Activated effector memory CD4-positive, alpha-beta T cell treated with anti-CD3 and anti-CD28 coated beads, Interleukin-2, amount 50 U/mL, for 16 hours (primary cell): ENCODE measurements at places on chromosomes 7 and 10.

DNA sequence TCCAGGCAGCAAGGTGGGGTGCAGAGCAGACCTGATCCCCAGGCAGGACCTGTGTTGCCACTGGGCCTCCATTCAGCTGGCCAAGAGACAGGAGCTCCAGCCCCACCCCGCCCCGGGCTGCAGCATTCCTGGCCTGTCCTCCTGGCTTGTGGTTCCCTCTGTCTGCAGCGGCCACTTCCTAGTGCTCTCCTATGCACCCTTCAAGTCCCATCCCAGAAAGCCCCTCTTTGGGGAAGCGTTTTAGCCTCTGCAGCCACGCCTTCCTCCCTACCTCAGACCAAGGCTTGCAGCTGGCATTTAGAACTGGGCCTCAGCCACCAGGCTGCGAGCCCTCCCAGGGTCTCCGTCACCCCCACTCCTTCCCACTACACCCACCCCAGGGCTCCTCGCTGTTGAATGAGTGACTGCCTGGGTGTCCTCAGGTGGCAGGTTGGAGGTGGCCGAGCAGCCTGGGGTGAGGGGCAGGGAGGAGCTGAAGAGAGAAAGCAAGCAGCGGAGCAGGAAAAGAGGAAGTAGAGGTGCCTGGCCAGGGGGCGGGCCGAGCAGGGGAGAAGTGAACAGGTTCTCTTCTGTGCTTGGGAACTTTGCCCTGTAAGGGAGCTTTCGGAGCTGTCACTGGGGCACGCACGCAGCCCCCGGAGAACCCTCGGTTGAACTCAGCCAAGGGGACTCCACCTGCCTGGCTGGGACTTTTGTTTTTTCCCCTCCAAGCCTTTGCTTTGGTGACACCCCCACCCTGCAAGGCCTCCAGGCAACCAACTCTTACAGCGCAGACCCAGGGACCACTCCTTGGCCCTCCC lies 109.1 kb upstream of the TNRC18 start:
- DNase-seq = peak; percentile 85

- no peak for DNase-seq
These were observed 290.9 kb downstream of the DNAJB9 start for GRCh38 chr7:108860615-108861014.

DNA sequence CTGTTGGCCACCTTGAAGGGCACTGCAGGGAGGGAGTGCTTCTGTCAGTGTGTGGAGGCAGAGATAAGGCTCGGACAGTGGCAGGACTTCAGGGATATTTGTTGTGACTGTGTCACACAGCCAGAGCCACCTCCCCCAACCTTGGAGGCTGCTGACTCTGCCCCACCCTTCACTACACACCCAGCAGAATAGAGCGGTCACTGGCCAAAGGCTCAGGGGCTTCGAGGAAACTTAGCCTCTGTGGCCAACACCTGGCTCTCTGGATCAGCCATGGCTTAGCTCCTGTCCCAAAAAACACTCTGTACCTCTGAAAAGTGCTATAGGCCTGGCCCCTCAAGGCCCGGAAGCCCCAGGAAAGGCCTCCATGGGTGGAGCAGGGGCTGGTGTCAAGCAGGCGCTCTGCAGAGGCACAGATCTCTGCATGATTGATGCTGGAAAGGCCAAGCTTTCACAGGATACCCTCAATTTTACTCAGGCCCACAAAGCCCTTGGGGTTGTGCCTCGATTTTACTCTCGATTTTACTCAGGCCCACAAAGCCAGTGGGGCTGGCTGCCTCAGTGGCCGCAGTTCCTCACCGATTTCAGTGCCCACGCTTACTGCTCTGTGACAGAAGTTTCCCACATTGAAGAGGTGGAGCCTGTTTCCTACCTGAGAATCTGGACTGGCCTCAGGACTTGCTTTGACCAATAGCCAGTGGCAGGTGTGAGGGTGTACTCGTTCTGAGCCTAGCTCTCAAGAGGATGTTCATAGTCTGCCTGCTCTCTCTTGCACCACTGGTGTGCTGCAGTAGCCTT lies 113.2 kb upstream of the GPR26 start:
- DNase-seq = no peak

GRCh38 chr10:116891208-116891607 lies 41.9 kb downstream of the ENO4 start:
- no peak for DNase-seq

GRCh38 chr10:42177077-42177792 lies 461.1 kb downstream of the ZNF33B start:
- DNase-seq = no peak

- no peak for DNase-seq
These were observed 28.9 kb downstream of the CPA1 start for GRCh38 chr7:130409067-130409711.

- DNase-seq = no peak
These were observed 201.6 kb downstream of the CAMK1D start for GRCh38 chr10:12550994-12551393.

- no peak for DNase-seq
These were observed 14.4 kb downstream of the HERPUD2 start for GRCh38 chr7:35680403-35681013.

DNA sequence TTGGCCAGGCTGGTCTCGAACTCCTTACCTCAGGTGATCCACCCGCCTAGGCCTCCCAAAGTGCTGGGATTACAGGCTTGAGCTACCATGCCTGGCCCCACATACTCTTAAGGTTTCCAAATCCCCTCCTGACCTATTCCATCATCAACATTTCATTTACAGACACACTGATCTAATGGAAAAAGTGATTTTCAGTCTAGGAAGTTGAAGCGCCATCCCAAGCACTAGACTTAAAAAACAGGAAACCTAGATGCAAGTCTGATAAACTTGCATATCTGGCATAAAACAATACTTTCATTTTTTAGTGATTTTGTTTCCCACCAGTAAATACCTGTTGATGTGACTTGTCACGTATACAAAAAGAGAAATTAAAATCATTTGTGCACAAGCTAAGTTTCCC lies 44.0 kb downstream of the DNMBP start:
- no peak for DNase-seq

DNA sequence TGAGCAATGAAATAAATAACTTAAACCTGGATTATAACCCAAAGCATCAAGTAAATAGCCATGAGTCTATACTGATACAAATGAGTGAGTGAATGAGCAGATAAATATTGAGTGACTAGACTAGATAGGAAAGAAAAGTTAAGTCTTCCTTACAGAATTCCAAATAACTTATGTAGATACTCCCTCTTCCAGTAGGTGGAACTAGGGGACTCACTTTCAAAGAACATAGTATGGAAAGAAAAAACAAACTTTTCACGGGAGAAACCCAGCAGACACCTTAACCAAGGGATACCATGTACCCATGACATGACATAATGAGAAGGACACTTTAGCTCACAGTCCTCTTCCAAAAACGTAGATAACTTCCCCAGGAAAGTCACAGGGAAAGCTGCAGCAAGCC lies 32.2 kb downstream of the CSGALNACT2 start:
- DNase-seq = no peak

- DNase-seq = no peak
These were observed 79.0 kb upstream of the LSM8 start for GRCh38 chr7:118104812-118105441.

GRCh38 chr7:68862736-68863135 lies 735.5 kb upstream of the AUTS2 start:
- no peak for DNase-seq

DNA sequence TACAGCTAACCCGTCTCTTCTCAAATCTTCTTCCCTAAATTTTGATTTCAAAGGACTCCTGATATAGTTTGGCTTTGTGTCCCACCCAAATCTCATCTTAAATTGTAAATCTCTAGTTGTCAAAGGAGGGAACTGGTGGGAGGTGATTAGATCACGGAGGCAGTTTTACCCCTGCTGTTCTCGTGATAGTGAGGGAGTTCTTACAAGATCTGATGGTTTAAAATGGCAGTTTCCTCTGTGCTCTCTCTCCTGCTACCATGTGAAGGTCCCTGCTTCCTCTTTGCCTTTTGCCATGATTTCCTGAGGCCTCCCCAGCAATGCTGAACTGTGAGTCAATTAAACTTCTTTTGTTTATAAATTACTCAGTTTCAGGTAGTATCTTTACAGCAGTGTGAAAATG lies 269.3 kb downstream of the POLR1F start:
- no peak for DNase-seq

GRCh38 chr10:127009366-127009765 lies 104.1 kb downstream of the DOCK1 start:
- DNase-seq = no peak

GRCh38 chr10:50552771-50553535 lies 70.8 kb downstream of the SGMS1 start:
- peak; percentile 69 for DNase-seq
